Adrenal gland (tissue), 19 donors: ENCODE measurements at places on chromosomes 3 and 15. TPM values are rescaled to one million over a fixed set of nuclear protein-coding genes. Genes with fewer than 3 reads are reported as not detected.
A peak's percentile ranks its signal among the peaks of the same experiment; 100 is the strongest.

DNA sequence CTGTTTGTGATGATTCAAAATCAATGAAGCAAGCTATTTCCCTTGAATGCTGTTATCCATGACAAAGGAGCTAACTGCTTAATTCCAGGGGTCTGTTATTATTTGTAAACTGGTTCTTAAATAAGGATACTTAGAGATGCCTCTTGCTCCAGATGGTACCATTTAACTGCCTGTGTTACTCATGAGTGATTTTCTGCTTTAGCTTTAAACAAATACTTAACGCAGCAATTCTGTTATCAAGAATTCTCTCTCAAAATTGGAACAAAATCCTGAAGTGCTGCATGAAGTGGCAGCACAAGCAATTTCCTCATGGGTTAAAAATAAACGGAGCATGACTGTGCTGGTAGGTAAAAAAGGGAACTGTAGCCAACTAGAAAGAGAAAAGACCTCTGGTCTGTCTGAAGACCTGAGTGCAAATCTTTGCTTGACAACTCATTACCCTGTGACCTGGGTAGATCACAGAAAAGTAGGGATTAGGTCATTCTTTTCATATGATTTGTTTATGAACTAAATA is 62.5 kb upstream of the GBE1 start:
- DNase-seq, result no peak

DNA sequence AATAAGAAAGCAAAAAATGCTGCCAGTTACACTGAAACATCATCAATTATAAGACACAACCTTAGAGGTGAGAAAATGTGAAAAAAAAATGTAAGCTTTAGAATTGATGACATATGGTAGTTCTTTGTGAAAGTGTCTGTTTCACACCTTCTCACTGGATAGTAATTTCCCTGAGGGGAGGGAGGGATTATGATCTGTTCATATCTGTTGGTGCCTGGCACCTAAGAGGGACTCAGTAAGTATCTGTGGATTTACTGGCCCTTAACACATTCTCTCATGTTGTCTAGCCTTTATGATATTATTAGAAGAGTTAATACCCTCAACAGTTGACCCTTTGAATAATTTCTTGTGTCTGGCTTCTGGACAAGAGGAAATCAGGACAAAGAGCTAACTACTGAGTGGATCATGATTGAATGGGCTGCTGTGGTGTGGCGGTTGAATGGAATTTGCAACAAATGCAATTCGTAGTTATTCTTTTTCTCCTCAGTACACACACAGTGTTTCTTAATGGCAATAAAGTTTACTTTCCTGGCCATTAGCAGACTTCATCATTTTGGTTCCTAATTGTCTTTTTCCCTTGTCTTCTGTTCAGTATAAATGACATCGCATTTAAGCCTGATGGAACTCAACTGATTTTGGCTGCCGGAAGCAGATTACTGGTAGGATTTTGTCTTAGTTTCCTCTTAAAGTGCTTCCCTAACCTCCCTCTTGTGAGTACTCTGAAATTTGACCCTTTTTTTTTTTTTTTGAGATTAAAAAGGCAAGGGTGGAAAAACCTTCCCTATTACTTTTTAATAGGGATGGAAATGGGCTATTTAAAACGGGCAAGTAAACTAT is 9.5 kb downstream of the IFT122 start:
- DNase-seq, result no peak

MYLK gene
- total RNA-seq, result 70.7 TPM

LARP6 gene
- 8.9 TPM for total RNA-seq

- no peak for DNase-seq
These were observed 32.4 kb downstream of the ZNF445 start for GRCh38 chr3:44444896-44445691.

DNA sequence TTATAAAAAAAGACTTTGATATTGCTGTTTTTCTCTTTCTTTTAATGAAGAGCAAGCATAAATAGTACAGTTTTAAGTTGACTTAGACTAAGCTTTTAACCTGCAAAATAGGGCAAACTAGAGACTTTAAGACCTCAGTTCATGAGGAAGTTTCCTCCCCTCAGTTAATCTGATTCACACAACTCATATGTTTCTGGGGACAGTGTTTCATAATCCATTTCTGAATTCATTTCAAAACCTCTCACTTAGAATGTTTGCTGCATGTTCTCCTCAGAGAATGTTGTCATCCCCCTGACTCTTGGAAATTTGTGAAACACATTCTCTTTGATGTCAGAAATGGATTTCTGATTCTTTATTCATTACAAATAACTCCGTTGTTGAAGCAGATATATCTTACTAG is 79.3 kb upstream of the SKOR1 start:
- no peak for DNase-seq

DNA sequence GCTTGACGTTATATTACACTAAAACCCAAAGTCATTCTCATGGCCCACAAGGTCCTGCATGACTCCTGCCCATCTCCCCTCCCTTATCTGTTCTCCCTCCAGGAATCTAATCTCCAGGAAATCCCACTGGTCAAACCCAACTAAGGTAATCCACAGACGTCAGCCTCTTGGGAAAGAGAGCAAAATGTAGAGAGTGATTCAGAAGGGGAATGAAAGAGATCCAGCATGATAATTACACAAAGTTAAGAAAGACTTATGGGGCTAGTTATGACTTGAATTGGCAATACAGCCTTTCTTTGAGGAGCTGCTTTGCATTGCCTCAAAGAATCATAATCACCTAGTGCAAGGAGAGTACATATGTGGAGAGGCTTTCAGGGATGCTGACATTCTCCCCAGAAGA is 137.8 kb upstream of the MYRIP start:
- no peak for DNase-seq

DNA sequence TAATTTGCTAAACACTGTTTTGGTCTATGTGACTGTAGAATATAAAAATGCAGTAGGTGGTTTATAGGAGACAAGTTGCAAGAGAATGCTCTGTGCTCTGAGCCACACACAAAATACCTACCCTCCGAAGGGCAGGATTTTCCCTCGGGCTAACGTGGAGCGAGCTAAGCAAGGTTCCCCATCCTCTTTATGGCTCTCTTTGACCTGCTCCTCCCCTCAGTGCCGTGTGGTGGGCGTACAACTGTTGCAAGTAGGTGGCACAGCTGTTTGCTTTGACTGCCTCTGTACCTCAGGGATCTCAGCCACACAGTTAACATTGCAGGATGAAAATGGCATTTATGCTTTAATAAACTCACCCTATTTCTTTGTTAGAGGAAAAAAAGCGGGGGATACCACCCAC is 339.1 kb downstream of the SATB1 start:
- no peak for DNase-seq

GRCh38 chr15:88918738-88919137 is 5.6 kb upstream of the MFGE8 start:
- DNase-seq, result peak; percentile 48

GRCh38 chr3:13217736-13218540 is 144.7 kb upstream of the IQSEC1 start:
- DNase-seq, result no peak

- no peak for DNase-seq
These were observed 101.8 kb upstream of the THSD4 start for GRCh38 chr15:71013446-71013845.

CLDN18 gene
- not detected for total RNA-seq

CCR1 gene
- total RNA-seq, result 33.7 TPM

TCTA gene
- 42.8 TPM for total RNA-seq

GRCh38 chr15:92902737-92903593 is 2.8 kb downstream of the CHD2 start:
- DNase-seq, result no peak

SLC24A5 gene
- not detected for total RNA-seq

GRCh38 chr3:129662191-129662608 is 55.7 kb upstream of the PLXND1 start:
- no peak for DNase-seq

TMOD2 gene
- total RNA-seq, result 11.4 TPM

DISP2 gene
- not detected for total RNA-seq

- no peak for DNase-seq
These were observed 47.4 kb downstream of the CCNL1 start for GRCh38 chr3:157112536-157112935.

- no peak for DNase-seq
These were observed 4.9 kb downstream of the MESP2 start for GRCh38 chr15:89781055-89781454.

PARP16 gene
- total RNA-seq, result 15.0 TPM

- DNase-seq, result no peak
These were observed 238.0 kb downstream of the MYRIP start for GRCh38 chr3:40047406-40047805.
